ENCODE measurements at places on chromosomes 12 and 14.
A peak's percentile ranks its signal among the peaks of the same experiment; 100 is the strongest.

DNA sequence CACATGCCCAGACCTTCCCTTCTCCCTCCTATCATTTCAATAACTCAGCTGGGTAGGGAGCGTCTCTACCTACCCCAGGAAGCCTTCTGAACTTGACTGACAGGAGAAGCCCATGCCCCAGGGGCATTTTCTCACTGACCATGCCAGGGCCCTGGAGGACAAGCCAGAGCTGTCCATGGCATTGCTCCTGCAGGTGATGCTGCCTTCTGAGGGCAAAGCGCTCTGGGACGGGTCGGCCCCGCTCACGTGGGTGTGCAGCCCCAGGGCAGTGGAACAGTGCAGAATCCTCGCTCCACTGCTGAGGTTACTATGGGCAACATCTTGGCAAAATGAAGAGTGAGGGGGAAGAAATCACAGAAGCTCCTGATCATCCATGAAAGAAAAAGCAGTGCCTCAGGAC, 28.5 kb upstream of the CIPC start:
- DNase-seq, result no peak

GRCh38 chr12:30357766-30358490, 337.7 kb downstream of the IPO8 start:
- DNase-seq, result no peak

GRCh38 chr12:84397263-84397662, 515.3 kb downstream of the SLC6A15 start:
- DNase-seq, result peak; percentile 10

GRCh38 chr12:83261998-83262397, 575.3 kb downstream of the TMTC2 start:
- no peak for DNase-seq

- DNase-seq, result no peak
These were observed 17.9 kb downstream of the SPRING1 start for GRCh38 chr12:116719731-116720528.

DNA sequence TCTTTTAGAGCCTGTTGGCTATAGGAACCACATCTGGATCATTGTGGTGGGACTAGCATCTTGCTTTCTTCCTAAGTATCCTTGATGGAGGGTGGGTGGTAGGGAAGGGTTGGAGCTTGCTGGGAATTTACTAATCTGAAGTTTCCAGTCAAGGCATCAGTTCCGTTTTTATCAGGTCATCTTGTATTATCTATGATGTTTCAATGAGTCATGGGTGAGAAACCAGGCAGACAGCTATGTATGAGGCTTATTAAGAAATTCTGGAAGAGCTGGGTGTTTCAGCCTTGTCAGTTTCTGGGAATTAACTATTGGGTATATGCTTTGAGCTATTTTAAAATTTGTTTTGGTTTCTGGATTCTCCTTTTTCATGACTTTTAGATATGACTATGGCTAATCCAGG, 11.3 kb downstream of the TSFM start:
- peak; percentile 79 for DNase-seq

DNA sequence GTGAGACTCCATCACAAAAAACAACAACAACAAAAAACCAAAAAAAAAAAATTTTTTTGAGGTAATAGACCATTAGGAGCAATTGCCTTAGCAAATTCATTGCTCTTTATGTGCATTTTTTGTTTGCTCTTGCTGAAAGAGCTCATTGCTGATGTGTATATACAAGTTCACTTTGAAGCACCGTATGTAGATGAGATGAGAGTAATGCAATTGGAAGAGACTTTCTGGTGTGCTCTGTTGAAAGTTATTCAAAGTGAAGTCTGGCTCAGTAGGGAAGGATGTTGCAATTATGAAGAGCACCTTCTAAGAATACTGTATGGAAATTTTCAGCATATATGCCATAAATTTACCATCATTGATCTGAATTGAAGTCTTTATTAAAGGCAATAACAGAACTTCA, 46.7 kb upstream of the KLRD1 start:
- DNase-seq, result no peak

GRCh38 chr12:1740161-1740948, 49.5 kb downstream of the ADIPOR2 start:
- no peak for DNase-seq

GRCh38 chr12:74578486-74578885, 40.9 kb downstream of the ATXN7L3B start:
- DNase-seq, result no peak

GRCh38 chr14:51368721-51369163, 128.7 kb downstream of the TMX1 start:
- peak; percentile 97 for DNase-seq

- no peak for DNase-seq
These were observed 53.6 kb upstream of the CD163 start for GRCh38 chr12:7557227-7557626.

- no peak for DNase-seq
These were observed 26.1 kb downstream of the JDP2 start for GRCh38 chr14:75453817-75454434.

- DNase-seq, result peak; percentile 75
These were observed 162.9 kb downstream of the ADGRD1 start for GRCh38 chr12:131116468-131117117.

- DNase-seq, result no peak
These were observed 44.6 kb downstream of the BMP4 start for GRCh38 chr14:53912021-53912420.

- DNase-seq, result no peak
These were observed 2.4 kb upstream of the RARG start for GRCh38 chr12:53234271-53234914.

DNA sequence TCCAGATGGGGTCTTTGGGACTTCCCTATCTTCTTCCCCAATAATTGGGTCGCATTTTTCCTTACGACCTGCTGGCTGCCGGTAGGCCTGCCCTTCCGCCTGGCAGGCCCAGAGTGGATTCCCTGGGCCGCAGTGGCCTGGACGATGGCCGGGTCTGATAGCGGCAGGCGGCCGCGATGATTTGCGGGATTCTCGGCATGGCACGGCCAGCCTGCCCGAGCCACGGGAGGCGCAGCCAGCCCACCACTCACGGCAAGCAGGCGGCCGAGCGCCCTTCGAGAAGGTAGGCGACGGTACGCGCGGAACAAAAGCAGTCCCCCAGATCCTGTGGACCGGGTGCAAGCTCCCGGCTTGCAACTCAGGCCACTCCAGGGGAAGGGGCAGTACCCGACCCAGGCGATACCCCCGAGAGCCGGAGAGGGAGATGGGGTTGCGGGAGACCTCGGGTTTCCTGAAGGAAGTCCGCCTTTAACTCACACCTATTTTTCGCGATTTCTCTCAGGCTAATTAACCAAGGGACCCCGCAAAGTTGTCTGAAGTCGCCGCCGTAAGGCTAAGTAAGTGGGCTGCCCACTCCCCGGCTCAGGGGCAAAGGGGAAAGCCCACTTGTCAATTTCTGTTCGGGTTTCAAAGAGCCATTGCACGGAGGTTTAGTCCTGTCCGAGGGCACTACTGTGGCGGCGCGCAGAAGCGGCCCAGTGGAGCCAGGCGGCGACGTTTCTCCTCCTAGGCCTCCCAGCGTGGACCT, 1.4 kb upstream of the GSC start:
- no peak for DNase-seq

DNA sequence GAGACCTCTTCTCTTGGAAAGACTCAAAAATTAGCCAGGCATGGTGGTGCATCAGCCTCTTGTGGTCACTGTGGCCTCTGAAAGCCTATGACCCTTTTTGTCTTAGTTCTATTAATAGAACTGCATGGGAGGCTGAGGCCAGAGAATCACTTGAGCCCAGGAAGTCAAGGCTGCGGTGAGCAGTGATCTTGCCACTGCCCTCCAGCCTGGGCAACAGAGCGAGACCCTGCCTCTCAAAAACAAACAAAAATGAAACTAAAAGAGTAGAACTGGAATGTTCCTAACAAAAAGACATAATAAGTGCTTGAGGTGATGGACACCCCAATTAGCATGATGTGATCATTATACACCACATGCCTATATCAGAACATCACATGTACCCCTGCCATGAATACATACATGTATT, 197.0 kb upstream of the EEA1 start:
- no peak for DNase-seq

DNA sequence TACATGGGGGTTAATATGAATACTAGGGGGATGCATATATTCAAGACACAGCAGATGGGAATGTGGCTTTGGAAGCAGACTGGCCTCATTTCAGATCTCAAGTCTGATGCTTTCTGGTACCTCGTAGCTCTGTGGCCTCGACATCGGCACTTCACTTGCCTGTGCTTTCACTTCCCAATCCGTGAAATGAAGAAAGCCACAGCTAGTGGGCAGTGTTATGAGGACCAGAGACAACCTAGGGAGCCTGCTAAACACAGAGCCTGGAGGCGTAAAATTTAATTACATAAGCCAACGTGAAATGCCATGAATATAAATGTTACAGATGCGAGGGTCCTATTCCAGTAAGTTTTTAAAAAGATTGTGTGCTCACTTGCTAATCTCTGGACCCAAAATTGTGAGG, 286.0 kb downstream of the TMEM132D start:
- no peak for DNase-seq

- DNase-seq, result no peak
These were observed 880.3 kb upstream of the FOXG1 start for GRCh38 chr14:27886256-27886655.

DNA sequence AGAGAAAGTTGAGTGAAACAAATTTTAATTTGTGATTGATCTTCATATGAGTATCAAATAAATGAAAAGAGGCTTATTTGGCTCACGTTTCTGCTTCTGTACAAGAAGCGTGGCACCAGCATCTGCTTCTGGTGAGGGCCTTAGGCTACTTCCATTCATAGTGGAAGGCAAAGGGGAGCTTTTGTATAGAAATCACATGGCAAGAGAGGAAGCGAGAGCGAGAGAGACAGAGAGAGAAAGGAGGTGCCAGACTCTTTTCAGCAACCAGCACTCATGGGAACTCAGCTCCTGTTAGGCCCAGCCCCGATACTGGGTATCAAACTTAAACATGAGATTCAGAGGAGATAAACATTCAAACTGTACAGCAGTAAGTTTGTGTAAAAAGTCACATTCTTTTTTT, 121.4 kb downstream of the SYNE2 start:
- DNase-seq, result no peak

DNA sequence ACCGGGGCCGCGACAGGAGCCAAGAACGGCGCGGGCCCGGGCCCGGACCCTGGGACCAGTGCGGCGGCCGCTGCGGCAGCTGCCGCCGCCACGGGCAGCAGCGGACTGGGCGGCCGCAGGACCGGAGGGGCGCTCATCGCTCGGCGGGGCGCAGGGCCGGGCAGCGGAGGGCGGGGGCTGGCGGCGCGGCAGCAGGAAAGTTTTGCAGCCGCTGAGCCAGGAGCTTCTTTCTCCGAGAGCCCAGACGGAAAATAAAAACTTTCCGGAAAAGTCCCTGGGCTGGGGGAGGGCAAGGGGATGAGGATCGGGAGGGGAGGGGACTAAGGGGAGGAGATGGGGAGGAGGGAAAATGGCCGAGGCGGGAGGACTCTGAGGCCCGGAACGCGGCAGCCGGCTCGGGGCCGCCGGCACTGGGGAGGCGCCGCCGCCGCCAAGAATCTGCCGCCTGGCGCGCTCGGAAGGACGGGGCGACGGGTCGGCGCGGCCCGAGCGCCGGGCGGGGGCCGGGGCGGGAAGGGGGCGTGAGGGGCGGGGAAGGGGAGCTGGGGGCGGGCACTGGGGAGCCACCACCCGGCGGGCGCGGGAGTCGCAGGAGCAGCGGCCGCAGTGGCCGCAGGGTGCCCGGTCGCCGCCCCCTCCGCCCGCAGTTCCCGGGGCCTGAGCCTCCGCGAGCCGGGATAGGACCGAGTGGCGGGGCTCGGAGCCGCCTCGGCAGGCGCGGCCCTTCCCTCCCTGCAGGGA, at the start of gene PRKD1:
PRKD1 (minus strand) TSS at position 472 of the 741 bp plus-strand sequence.
- peak; percentile 71 for DNase-seq

DNA sequence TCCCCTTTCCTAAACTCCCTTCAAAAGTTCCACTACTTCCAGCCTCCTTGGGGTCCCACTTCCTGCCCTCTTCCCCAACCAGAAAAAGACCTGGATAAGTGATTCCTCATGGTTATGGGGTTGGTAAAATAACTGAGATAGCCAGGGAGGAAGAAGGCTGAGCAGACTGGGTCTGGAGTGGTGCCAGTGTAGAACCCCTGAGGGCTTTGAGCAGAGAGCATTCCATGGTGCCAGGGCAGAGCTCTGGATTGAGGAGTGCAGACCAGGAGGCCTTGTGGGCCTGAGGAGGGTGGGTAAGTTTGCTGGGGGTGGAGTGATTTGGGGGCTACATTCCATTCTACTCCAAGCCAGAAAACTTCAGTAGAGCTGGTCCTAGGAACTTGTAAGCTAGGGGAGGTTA, 9.5 kb upstream of the CISTR start:
- no peak for DNase-seq

DNA sequence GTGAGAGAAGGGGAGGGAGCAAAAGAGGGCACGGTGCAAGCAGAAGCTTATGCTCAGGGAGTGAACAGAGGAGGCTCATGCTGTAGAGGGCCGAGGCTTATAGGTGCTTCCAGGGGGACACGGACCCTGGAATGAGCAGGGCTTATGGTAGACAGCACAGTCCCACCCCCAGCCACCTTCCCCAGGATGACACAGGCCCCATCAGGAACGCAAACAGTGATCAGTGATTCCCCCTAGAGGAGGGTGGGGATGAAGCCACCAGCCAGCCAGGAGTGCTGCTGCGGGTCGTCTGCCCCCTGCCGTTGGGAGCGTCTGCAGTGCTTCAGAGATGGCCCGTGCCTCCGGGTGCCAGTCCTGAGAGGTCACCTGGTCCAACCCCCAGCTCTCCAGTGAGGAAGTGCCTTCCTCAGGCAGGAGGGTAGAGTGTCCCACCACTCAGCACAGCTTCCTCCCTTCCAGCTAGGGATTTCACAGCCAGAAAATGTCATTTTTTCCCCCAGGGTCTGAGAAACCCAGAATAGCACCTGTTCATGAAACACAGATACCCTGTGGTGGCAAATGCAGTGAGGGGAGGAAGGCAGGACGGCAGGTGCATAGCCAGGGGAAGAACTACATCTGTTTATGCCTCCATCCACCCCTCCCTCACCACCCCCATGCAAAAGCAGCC, 60.7 kb downstream of the SLC6A12 start:
- DNase-seq, result peak; percentile 25

GRCh38 chr12:111870706-111871105, 28.7 kb downstream of the MAPKAPK5 start:
- no peak for DNase-seq

DNA sequence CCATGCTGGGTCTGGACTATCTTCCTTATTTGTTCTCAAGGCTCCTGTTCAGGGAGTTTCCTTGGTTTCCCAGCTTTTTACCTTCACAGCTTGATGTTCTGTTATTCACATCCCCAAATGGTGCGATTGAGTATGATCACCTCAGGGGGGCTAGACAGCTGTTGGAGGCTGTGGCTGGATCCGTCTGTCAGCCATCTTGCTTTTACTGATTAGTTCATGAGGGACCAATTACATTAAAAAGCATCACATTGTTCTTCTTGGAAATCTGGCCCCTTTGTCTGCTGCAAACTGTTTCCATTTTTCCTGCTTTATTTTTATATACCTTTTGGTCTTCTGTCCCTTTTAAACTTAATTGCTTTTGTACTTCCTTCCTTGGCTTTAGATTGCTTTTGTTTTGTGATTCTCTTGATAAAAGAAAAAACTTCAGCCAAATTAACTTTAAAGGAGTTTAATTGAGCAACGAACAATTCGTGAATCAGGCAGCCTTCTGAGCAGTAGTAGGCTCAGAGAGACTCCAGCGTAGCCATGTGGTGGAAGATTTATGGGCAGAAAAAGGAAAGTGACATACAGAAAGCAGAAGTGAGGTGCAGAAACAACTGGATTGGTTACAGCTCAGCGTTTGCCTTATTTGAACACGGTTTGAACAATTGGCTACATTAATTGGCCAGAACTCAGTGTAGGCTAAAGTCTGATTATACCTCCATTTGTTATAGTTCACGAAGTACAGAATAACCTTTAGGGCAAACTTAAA, 208.7 kb downstream of the AEBP2 start:
- peak; percentile 29 for DNase-seq
